Amniotic epithelial cell (primary cell): ENCODE measurements at places on chromosomes 3 and 15.

- DNase-seq, result peak; percentile 7
Measured at GRCh38 chr3:146334151-146334550, 83.2 kb upstream of the PLSCR4 start.

- DNase-seq, result peak; percentile 90
Measured at GRCh38 chr3:127734754-127735473, 62.2 kb downstream of the ABTB1 start.

- no peak for DNase-seq
Measured at GRCh38 chr15:46461416-46461815, 826.6 kb downstream of the SQOR start.

DNA sequence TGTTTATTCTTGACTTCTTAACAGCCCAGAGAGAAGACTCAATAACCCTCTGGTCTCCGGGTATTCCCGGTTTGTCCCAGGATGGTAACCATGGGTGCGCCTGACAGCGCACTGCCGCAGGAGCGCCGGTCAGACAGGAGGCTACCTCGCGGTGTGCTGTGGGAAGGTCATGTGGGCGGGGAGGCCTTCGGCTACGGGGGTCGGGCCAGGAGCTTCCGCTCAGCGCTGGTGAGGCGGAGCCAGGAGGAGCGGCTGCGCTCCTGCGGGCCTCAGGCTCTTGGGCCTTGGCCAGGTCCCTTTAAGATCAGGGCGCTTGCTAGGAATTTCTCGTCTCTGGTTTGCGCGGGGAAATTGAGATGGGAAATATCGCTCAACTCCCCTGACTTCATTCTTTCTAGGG, 182.3 kb upstream of the NDN start:
- DNase-seq, result no peak

GRCh38 chr3:172561897-172562640, 38.8 kb upstream of the TNFSF10 start:
- DNase-seq, result no peak

DNA sequence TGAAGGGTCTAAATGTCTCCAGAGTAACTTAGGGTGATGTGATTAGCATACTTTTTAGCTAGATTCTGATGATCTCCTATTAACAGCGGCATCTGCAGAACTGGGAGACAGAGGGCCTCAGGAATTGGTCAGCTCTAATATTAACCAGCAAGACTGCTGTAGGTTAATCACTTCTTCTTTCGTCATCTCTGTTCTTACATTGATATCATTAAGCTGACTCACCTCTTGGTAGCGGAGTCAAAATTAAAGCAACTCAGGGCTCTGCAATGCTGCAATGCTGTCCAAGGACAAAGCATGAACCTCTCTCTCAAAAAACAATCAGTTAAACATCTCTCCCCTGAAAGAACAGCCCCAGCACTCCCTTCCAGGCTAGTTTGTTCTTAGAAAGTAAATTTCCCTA, 57.5 kb upstream of the TRA2B start:
- peak; percentile 92 for DNase-seq

- peak; percentile 64 for DNase-seq
Measured at GRCh38 chr3:116815831-116816588, 106.4 kb downstream of the TUSC7 start.

- DNase-seq, result peak; percentile 71
Measured at GRCh38 chr3:144142151-144142840, 170.7 kb downstream of the DIPK2A start.

GRCh38 chr3:123640311-123640710, 55.5 kb upstream of the HACD2 start:
- no peak for DNase-seq

DNA sequence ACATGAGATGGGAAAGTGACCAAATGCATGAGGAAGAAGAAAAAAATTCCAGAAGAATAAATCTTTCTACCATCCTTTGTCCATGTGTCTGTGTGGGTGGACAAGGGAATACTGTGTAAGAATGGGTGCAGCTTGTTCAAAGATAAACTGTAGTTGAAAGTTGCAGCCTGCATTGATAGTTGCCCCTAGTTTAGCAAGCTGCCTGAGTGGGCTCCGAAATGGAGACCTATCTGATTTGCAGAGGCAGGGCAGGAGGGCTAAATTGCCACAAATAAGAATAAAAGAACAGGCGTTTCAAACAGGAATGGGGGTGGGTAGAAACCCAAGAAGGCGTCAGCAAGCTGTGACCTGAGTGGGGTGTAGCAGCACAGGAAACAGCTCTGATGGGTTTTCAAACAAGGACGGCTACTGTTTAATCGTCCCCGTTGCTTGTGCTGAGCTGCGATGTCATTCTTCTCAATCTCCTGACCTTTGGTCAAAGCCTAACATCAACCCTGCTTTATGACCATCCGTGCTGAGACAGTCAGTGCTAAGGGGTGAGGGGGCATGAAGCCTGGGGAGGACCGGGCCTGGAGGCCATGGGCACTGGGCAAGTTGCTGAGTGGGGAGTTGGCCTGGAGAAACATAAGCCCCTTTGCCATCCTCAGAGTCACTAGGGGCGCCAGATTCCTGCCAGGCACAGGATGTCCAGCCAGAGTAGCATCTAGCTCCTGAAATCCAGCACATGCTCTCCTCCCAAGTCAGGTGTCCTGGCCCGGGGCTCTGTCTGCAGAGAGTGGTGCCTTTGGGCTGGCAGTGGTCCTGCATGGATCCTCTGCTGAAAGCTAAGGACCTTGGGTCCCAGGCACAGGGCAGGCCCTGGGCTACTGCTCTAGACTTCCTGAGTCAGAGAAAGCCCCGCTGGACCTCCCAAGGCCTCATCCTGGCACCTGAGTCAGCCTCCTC, 19.2 kb upstream of the C15orf39 start:
- DNase-seq, result no peak

DNA sequence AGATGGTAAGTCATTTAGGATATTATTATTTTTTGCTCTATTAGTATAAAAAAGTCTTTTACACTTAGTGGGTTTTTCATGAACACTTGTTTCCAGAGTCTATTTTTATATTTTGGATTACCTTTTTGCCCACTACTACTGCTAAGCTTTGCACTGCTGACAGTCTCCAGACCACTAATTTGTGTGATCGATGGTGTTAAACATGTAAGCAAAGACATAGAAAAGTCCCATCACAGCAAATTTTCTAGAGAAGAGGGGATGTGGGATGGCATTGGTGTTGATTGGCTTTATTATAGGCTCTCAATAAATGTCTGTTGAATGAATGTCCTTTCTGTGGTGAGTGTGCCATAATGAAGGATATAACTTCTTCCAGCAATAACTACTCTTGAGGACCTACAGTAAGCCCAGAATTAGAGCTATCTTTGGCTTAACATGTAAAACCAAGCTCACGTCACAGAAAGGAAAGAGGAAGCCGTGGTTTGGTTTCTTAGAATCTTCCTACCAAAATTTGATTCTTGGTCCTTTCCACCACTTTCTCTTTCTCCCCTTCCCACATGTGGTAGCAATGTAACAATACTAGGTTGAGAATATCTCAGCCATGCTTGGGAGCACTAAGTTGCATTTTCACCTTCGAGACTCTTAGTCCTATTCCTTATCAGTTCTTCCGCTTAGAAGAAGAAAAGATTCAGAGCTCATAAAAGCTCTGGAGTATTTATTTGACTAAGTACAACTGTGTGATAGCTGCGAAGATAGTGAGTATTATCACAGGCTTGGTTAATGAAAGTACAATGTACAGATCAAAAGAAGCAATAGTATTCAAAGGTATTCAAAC, 90.6 kb upstream of the UMPS start:
- no peak for DNase-seq

DNA sequence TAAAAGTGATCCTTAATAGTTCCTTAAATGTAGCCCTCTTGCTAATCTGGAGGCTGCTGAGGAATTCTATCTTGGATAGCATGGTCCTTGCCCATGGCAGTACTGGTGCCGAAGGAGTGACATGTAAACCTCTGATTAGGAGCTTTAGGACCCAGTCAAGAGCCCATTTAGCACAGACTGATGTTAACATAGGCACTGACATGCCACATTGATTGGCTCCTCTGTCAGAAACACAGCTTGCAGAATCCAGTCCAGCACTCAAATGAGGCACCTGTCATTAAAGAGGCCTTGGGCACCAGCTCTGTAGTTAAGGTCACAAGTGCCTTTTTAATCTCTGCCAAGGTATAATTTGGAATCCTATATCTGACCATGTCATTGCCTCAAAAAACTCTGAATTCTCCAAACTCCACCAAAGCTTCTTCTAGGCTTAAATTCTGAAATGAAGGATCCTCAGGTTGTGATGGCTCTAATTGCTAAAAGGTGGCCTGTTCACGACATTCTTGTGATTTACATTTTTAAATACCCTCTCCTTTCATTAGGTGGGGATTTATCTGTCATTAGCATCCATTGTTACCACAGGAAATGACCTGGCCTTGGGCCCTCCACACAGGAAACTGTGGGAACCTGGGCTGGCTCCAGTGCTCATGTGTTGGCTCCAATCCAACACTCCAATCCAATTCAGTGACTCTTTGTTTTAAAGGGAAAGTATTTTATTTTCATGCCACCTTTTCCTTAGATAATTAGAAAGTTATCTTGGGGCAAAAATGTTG, 57.3 kb upstream of the RNF7 start:
- DNase-seq, result peak; percentile 57

DNA sequence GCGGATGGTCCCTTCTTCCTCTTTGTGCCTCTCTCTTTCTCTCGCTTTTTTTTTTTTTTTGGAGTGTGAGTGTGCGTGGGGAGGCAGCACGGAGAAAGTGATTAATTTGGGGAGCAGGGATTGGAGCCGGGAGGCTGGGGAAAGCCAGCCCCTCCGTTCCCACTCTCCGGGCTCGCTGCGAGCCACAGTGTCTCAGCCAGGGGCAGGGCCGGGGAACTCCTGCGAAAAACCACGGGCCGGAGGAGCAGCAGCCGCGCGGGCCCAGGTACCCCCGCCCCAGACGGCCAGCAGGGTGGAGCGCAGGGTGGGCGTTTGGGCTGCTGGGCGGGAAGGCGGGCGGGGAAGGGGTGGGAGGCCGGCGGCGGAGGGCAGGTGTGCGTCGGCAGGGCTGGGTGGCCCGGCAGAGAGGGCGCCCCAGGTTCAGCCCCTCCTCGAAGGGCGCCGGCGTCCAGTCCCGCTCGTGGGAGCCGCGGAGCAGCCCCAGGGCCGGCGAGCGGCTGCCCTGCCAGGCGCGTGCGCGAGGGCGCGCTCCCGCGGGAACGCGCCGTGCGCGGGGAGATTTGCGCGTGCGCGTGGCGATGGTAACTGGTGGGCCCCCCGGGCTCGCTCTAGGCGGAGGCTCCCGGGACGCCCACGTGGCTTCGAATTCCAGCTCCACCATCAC, 1.4 kb downstream of the CHL1 start:
- DNase-seq, result no peak

DNA sequence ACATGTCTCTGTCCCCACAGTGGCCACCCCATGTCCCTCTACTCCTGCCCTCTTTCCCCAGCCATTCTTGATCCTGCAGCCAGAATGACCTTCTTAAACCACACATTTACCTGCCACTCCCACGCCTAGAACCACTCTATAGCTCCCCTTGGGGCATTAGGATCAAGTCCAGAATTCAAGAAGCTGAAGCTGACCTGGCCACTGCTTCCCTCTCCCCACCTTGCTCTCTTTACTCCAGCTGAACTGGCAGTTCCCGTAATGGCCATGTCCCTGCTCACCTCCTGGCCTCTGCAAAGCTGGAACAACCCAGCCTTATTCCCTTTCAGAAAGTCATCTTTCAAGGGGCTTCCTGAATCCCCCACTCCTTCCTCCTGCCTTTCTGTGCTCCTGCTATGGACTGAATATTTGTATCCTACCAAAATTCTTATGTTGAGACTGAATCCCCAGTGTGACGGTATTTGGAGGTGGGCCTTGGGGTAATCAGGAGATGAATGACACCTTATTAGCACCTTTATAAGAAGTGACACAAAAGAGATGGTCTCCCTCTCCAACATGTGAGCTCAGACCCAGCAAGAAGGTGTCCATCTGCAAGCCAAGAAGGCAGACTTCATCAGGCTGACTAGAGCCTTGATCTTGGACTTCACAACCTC, 3.8 kb downstream of the CSRNP1 start:
- DNase-seq, result no peak

- DNase-seq, result no peak
Measured at GRCh38 chr3:38597502-38598060, 51.9 kb downstream of the SCN5A start.

DNA sequence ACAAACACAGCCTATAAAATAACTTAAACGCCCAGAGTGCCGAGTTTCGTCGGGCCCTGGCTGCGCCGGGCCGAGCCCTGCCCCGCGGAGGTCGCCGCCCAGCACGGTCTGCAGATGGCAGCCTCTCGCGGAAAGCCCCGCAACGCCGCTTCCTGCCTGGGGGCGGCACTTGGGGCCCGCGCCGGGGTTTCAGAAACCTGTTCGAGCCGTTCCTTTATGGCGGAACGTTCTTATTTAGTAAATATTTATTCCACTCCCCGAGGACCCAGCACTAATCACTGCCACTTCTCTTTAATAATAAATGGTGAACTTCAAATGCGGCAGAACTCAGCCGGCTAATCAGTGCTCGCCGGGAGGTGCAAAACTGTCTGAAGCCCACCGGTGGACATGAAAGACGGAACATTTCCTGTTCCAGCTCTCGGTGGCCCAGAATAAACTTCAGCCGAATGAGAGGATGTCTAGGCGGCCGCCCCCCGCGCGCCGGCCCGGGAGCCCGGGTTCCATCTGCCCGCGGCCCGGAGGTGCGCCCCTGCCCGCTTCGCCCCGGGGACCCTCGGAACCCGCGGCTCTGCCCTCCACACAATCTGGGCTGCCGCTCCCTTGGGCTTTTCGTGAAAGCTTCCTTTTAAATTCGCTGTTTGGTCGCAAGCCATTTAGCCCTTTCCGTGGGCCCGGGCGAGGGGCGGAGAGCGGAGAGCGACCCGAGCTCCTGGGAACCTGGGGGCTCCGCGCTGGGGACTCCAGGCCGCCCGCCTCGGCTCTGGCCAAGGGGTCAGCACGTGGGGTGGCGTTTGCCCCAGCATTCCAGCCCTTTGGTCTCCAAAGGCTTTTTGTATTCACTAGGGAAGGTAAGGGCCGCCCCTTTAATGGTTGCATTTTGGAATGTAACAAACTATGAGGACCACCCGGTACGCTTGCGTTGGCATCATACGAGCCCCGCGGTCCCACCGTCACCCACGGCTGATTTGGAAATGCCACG, 110.8 kb upstream of the ATP11B start:
- peak; percentile 27 for DNase-seq

DNA sequence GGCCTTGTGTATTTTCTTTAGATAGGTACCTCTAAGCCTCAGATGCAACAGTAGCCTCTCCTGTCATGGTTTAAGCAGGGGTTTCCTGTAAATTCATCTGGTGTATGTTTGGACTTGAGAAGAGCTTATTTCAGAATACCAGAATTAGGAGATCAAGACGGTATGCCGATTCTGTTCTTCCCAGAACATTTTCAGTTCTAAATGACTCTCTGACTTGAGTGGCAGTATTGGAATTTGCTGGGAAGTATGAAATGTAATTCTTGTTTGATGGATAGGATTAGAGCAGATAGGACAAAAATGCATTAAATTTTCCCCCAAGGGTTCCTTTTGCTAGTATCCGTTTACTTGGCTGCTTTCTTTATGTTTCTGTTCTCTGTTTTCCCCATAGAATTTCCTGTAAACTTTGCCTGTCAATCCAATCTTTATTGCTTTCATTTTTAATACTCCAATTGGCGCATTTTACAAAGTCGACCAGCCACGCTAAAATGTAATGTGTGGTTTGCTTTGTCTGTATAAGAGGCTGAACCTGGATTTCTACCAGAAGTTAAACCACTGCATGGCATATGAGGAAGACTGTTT, 612.2 kb downstream of the RBMS3 start:
- no peak for DNase-seq
